ENCODE measurements at places on chromosomes 2 and 18.

DNA sequence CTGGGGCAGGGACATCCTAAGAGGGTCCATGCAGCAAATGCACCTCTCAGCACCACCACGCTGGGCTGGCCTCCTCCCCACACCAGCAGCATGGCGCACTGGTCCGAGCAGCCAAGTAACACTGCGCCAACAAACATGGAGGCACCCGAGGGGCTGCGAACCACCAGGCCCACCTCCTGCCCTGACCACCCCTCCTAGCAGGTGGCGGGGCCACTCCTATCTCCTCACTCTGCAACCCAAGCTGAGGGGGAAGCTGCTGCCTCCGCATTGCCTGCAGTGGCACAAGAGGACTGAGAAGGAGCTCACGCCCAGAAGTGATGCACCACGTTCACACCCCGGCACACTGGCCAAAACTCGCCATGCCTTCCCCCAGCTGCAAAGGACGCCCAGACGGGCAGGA is 94.4 kb downstream of the EIPR1 start:
- DNase-seq: no peak

DNA sequence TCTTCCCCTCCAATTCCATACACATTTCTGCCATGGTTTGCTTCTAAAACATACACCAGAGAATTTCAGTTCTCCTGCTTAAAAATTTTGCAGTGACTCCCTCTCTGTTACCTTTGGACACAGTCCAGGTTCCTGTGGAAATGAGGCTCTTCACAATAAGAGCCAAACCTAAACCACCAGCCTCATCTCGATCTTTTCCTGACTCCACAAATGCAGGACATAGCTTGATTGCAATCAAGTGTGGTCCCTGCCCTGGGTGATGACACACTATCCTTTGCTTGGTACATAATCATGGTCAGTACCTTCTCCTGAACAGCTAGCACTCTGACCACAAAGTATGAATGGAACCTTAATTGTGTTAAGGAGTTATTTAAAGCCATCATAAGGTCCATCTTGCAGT is 134.9 kb upstream of the CHAC2 start:
- no peak for DNase-seq

DNA sequence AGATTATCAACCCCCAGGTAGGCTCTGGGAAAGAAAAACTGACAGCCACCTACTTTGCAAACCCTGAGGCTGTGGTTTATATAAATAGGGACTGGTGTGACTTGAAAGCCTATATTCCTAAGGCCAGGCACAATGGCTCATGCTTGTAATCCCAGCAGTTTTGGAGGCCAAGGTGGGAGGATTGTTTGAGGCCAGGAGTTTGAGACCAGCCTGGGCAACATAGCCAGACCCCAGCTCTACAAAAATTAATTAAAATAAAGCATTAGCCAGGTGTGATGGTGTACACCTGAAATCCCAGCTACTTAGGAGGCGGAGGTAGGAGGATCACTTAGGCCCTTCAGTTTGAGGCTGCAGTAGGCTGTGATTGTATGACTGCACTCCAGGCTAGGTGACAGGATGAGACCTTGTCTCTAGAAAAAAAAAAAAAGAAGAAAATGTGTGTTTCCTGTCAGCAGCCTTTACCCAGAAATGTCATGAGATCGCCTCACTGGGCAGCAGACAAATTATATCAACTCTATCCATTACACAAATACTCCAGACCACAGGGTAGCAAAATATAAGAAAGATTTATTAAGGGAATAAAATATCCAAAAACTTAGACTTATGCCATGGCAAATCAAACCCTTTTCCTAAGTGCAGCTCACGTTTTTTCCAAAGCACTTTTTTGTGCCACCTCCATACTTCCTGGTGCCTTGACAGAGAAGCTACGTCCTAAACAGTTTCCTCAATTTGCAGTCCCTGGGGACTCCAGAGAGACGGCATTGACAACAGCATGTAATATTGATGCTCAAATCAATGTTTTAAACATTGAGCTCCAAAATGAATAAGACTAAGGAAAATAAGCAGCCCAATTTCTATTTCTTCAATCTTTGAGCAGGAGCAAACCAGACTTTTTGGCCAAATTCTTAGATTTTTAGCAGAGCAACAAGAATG is 190.8 kb upstream of the NDUFV2 start:
- DNase-seq: no peak

GRCh38 chr2:46202987-46203386 is 94.2 kb upstream of the EPAS1 start:
- DNase-seq: no peak

GRCh38 chr2:168323529-168324021 is 76.2 kb upstream of the STK39 start:
- no peak for DNase-seq
